ENCODE measurements at places on chromosomes 2 and 18. TPM values are rescaled to one million over a fixed set of nuclear protein-coding genes. Genes with fewer than 3 reads are reported as not detected.

GRCh38 chr2:20960003-20960402 lies 83.9 kb downstream of the APOB start:
- peaks cover 8% of the 10 kb centered on the region for H3K4me1 ChIP-seq
- no peak overlapping the region for H3K4me3 ChIP-seq
- no peaks in the 10 kb centered on the region for H3K36me3 ChIP-seq
- no peak for DNase-seq
- H3K27me3 ChIP-seq: no peaks in the 10 kb centered on the region

The FBXO41 gene
- 0.06 TPM for polyA plus RNA-seq

DNA sequence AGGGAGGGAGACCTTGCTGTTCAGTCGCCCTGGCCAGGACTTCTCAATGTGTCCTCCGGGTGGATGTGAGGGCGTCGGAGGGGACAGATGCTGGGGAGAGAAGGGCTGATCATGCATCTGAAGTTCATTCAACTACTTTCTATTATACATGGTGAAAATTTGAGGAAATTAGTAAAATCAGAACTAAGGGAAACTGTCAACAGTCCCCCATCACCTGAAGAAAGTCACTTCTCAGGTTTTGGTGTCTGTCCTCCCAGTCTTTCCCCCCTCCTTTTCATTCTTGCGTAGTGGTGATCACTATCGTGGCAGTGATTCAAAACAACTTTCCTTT lies 17.4 kb upstream of the ACKR3 start:
- no peaks in the 10 kb centered on the region for H3K4me1 ChIP-seq
- H3K36me3 ChIP-seq: no peaks in the 10 kb centered on the region
- H3K27me3 ChIP-seq: no peaks in the 10 kb centered on the region
- no peak for DNase-seq
- H3K4me3 ChIP-seq: no peak overlapping the region
- H3K27ac ChIP-seq: no peak overlapping the region

The RGPD4 gene
- polyA plus RNA-seq: not detected

Measured in liver (tissue), 10 donors.